ENCODE measurements at places on chromosomes 16 and 17.

GRCh38 chr17:19440421-19440820, 29.4 kb downstream of the RNF112 start:
- no peak for DNase-seq

- DNase-seq: peak; percentile 50
These were observed at the start of gene SMTNL2 for GRCh38 chr17:4584101-4584916. Gene SMTNL2 (plus strand): TSS chr17:4584529. CDS start chr17:4584606, 77 bp downstream.

GRCh38 chr16:69182730-69183416, 4.1 kb upstream of the SNTB2 start:
- no peak for DNase-seq

- DNase-seq: no peak
These were observed 41.7 kb downstream of the PGS1 start for GRCh38 chr17:78419970-78420815.

- DNase-seq: no peak
These were observed 27.2 kb downstream of the HEATR9 start for GRCh38 chr17:35841505-35841904.

DNA sequence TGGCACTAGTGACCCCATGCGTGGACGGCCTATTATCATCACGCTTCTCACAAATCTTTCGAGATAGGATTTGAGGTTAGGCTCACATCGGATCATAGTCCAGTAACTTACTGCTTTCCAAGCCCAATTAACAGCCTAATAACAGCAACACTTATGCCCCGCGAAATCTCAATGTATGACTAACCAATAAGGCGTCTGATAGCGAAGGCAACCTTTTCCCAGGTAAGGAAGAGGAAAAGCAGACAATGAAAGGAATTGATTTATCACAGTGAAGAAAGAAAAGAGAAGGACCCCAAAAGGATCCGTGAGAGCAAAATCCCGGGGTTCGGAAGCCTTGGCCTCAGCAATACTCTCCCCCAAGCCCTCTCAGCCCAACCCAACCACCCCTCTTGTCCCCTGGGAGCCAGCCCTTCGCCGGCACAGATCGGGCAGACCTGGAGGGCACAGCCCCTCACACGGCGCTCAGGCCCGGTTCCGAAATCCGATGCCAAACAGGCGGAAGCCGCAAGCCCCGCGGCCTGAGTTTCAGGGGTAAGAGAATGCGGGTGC, 534 bp downstream of the GPATCH8 start:
- peak; percentile 31 for DNase-seq

- no peak for DNase-seq
These were observed 62.1 kb downstream of the GPRC5B start for GRCh38 chr16:19822533-19822932.

GRCh38 chr16:83136419-83136818, 509.6 kb downstream of the CDH13 start:
- DNase-seq: peak; percentile 13

DNA sequence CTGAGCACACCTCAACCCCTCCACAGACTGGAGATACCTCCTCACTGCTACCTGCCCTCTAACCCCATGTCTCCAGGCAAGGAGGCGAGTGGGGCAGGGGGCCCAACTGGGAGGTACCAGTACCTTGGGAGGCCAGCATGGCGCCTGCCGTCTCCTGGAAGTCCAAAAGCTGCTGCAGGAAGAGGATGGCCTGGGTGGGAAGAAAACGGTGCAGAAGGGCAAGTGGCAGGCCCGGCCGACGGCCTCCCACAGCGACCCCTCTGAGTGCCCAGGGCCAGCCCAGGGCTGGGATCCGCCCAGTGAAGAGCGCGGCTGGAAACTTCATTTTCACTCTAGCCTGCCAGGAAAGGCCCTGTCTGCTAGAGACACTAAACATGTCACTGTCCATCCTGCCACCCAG, 8.5 kb downstream of the ZACN start:
- no peak for DNase-seq

- DNase-seq: peak; percentile 87
These were observed 15.4 kb upstream of the PLLP start for GRCh38 chr16:57299719-57300386.

GRCh38 chr17:51957786-51958185, 200.7 kb downstream of the CA10 start:
- no peak for DNase-seq

- peak; percentile 60 for DNase-seq
These were observed 100.6 kb downstream of the ZNF423 start for GRCh38 chr16:49755313-49755620.

- DNase-seq: no peak
These were observed 3.5 kb downstream of the GNG13 start for GRCh38 chr16:797120-797420.

DNA sequence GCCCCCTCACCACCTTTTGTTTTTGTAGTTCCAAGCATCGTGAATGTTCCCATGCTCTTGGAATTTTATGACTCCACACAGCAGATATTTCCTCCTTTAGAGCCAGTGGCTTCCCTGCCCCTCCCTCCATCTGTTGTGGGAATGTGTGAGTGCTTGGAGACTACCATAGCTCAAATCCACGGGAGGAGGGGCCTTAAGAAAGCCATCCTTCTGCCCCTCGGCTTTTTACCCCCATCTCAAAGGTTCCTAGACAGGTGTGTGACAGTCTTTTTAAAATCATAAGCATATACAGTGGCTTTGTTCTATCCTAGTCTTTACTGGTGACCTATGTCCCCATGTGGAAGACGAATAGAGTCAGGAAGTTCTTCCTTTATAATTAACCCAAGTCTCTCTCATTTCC, 47.2 kb downstream of the YPEL2 start:
- DNase-seq: peak; percentile 85

DNA sequence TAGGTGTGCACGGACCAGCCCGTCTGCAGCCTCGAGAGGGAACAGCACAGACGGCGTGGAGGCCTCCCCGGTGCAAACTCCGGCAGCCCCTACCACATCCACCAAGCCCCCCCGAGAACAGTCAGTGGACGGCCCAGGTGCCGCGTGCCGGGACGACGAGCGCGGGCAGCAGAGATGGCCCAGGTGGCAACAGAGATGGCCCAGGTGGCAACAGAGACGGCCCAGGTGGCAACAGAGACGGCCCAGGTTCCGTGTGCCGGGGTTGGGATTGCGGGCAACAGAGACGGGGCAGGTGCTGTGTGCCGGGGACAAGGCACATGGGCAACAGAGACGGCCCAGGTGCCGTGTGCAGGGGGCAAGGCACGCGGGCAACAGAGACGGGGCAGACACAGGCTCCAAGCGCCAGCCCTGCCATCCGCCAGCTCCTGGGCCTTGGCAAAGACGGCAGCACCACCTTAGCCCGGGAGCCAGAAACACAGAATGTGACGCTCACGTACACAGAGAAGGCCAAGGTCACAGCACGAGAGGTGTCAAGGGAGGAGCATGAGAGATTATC, 31.1 kb downstream of the RPH3AL start:
- no peak for DNase-seq

- no peak for DNase-seq
These were observed 52.5 kb downstream of the BANP start for GRCh38 chr16:88003736-88004135.

- no peak for DNase-seq
These were observed 19.1 kb downstream of the FAM20A start for GRCh38 chr17:68581863-68582645.

- DNase-seq: no peak
These were observed 79.8 kb downstream of the CREBBP start for GRCh38 chr16:3800477-3801270.

- DNase-seq: no peak
These were observed 5.8 kb upstream of the MEIOB start for GRCh38 chr16:1877804-1878203.

GRCh38 chr17:49987681-49988441, 7.2 kb downstream of the DLX3 start:
- DNase-seq: peak; percentile 51

DNA sequence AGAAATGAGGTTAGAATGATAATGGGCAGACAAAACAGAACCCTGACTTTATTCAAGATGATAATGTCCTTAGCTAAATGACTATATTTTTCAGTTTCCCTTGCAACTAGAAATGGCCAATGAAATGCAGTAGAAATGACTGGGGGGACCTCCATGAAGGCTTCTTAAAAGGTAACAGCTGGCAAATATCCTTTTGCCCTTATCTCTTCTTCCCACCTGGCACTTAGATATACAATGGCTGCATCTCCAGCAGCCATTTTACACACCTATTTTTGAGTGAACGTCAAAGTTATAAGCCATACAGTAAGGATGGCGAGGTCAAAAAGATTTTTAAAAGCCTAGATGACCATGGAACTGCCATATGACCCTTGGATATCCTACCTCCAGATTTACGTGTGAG, 39.9 kb downstream of the USP32 start:
- no peak for DNase-seq

- no peak for DNase-seq
These were observed 1.3 kb downstream of the HIGD1B start for GRCh38 chr17:44848961-44849489.

- no peak for DNase-seq
These were observed 5.5 kb downstream of the TRAF7 start for GRCh38 chr16:2160915-2161551.

- DNase-seq: no peak
These were observed 303.4 kb downstream of the SLC39A11 start for GRCh38 chr17:72788950-72789585.

GRCh38 chr16:25097276-25097975, 14.1 kb upstream of the LCMT1 start:
- DNase-seq: no peak

DNA sequence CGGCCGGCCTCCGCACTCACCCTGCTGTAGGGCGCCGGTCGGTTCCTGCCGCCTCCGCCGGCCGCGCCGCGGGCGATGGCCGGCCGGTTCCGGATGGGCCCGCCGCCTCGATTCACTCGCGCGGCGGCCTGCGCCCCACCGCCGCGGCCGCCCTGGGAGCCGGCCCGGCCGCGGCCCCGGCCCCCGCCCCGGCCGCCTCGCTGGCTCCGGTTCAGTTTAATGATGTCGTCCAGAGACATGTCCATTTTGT, 158 bp downstream of the ALYREF start:
- DNase-seq: peak; percentile 33

Data from urothelium cell line (cell line).